ENCODE measurements at places on chromosomes 6 and 20.

DNA sequence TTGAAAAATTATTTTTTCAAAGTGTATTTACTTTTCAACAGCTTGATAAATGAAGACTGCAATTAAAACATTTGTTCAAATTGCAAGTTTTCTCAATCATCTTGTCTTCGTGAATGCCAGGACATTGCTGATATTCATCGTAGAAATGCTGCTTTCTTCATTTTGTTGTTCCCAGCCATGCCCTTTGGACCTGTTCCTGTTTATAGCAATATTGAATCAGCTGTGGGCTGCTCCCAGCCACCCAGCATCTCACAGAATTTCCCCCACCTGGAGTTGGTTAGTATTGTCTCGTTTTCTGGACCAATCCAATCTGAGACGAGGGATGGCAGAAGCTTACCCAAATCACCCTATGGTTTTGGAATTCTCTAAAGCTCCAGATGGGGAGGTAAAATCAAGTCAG, 40.8 kb downstream of the SLC22A2 start:
- DNase-seq, result no peak

DNA sequence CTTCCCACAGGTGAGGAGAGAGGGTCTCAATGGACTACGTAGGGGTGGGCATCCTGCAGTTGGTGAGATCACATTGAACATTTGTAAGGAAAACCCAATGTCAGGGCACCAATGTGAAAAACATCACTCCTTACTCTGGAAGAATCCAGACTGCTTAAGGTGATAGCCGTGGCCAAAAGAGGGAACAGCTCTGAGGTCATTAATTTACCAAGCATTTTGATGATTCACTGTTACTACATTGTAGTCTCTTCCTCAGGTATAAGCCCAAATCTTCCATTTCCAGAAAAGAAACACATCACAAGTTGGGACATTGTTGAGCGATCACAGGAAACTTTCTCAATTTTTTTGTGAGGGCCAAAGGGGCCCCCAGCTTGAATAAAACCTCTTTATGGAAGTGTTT, 61.1 kb upstream of the SPTLC3 start:
- DNase-seq, result no peak

- DNase-seq, result no peak
Observed at GRCh38 chr20:37744347-37744746, 50.5 kb downstream of the CTNNBL1 start.

DNA sequence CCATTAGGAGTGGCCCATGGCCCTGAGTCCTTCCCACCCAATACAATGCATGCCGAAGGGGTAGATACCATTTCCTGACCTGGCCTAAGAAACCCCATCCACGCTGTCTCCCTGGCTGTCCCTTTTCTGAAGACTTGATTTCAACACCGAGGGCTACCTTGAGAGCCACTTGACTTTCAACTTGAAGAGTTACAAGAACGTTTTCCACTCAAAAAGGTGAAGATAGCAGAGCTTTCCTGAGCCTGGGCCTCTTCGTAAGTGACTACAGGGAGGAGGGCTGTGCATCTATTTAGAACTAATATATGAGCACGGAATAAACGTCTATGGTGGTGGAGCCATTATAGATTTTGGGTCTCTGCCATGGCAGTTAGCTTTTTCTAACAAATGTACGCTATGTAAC, 14.4 kb upstream of the PPP1R14C start:
- no peak for DNase-seq

DNA sequence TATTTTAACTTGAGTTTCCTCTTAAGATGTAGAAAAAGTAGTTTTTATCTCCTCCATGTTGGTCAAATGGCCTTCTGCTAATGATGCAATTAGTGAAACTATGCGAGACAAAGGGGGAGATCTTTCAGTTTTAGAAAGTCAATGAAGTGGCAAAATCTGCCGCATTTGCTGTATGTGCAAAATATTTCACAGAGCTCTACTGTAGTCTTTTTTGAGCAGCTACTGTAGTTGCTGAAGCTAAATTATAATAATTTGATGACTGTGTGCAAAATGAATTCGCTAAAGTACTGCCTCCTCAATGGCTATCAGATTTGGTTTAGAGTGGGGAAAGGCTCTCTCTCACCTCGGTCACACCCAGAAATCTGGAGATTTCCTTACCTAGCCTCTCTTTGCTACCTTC, 267.6 kb upstream of the ZFP64 start:
- DNase-seq, result no peak

GRCh38 chr20:7144464-7144863, 377.0 kb downstream of the BMP2 start:
- DNase-seq, result no peak

DNA sequence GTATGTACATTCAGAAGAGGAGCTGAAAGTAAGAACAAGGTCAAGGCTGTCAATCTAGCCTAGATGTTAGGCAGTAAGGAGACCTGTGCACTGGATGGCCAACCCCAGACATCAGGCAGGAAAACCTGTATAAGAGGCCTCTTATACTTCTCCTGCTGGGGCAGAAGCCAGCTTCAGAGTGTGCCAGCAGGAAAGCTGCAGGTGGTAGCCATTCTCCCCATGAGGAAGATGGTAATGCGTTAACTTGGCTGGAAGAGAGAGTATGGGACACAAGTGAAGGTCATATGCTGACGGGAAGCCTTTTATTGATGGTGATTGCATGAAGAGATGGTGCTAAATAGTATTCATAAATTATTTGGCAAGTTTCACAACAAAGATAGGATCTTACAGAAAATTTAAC, 20.6 kb downstream of the NHLRC1 start:
- DNase-seq, result no peak

- DNase-seq, result no peak
Observed at GRCh38 chr6:47159763-47160162, 117.6 kb upstream of the ADGRF1 start.

GRCh38 chr6:101572627-101573026, 179.1 kb downstream of the GRIK2 start:
- no peak for DNase-seq

GRCh38 chr6:107546691-107547450, 57.0 kb downstream of the SOBP start:
- no peak for DNase-seq

GRCh38 chr6:133817460-133818047, 71.4 kb upstream of the TCF21 start:
- DNase-seq, result no peak

- DNase-seq, result peak; percentile 46
Observed at GRCh38 chr20:49824206-49824605, 11.6 kb downstream of the SLC9A8 start.
